ENCODE measurements at places on chromosomes 2 and 18.

DNA sequence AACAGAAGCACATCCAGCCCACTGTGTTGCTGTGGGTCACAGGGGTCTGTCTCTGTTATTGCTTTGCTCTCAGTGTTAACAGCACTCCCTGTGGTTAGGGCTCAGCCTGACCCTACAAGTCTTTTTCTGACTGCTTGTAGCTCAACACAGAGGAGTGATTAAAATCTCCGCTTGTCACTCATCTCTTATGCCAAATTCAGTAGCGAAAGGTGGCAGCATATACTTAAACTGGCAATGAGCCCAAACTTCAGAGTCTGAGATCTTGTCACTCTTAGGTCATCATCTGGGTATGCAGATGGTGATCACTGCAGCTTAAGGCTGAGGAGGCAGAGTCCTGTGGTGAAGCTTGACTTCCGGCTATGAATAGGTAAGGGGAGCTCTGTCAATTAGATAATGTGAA, 63.3 kb upstream of the CSRNP3 start:
- DNase-seq: no peak

GRCh38 chr2:211487733-211488132, 931.3 kb downstream of the CPS1 start:
- DNase-seq: no peak

- no peak for DNase-seq
Measured at GRCh38 chr2:111661286-111661940, 222.6 kb downstream of the ANAPC1 start.

- no peak for DNase-seq
Measured at GRCh38 chr2:45932278-45932975, 281.0 kb downstream of the PRKCE start.

DNA sequence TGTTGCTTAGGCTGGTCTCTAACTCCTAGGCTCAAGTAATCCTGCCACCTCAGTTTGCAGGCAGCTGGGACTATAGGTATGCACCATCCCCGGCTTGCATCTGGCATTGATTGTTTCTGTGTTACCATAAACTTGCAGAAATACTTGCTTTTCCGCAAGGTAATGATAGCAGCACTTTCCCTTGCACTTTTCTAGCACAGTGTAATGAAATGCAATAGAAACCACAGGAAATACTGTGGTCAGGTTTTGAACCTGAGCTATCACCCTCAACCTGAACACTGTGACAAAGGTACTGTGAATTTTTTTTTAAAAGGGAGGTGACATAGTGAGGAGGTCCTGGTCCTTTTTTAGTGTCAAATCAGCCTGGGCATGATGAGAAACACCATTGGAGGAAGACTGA, 38.3 kb downstream of the DHRS9 start:
- no peak for DNase-seq

GRCh38 chr2:171837736-171838135, 56.3 kb downstream of the SLC25A12 start:
- no peak for DNase-seq

DNA sequence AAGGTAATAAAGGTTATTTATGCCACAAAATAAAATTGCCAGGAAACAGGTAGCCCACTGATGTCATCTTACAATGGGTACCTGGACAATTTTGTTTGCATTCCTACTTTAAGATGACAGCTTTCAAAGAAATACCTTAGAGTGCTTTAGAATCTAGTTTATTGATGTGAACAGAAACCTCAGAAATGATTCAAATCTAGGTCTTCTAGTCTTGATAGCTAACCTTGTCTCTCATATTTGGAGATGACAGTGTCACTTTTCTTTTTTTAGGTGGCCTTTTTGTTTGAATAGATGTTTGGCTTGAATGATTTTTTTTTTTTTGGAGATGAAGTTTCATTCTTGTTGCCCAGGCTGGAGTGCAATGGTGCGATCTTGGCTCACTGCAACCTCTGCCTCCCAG, 69.1 kb downstream of the PIK3C3 start:
- DNase-seq: no peak

- no peak for DNase-seq
Measured at GRCh38 chr2:70388813-70389212, 86.9 kb upstream of the FAM136A start.

DNA sequence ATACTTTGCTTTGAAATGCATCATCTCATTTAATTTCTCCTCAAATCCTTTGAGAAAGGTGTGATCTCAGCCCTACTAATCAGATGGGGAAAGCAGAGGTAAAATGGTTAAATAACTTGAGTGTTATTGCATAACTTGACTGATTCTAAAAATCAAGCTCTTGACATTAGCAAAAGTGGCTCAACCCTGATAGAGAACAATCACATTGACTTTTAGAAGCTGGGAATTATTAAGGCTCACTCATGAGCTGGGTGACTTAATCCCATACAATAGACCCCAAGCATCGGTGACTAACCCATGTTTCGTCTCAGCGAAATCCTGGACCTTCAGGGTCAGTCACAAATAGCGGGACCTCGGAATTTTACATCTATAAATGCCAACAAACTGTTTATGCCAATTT, 378.9 kb downstream of the NBAS start:
- no peak for DNase-seq

- DNase-seq: no peak
Measured at GRCh38 chr2:172404824-172405223, 22.6 kb upstream of the ITGA6 start.

DNA sequence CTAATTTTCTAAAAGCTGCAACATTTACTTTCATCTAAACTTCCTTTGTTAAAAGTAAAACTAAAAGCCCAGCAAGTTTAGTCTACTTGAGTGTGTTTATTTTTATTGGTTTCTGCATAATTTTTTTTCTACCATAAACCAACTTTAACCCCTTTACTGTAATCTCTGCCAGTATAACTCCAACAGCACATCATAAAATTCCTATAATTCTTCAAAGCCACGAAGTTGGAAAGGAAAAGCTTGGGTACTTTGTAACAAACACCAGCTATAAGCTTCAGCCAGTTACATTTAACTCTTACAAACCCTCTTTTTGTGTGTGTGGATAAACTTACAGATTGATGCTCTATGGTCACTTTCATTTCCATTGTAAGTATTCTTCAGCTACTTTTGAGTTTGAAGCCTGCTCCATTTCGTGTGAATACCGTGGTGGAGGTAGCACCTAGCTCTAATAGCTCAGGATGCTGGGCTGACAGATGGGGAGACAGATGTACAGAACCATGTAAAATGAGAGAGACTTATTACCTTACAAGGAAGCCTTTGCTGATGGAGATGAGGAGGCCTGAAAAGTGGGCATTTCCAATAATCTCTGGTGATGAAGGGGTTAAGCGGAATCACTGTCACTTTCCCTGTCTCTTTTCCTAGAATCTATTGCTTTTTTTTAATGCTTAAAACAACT, 42.5 kb downstream of the ZEB2 start:
- DNase-seq: no peak

DNA sequence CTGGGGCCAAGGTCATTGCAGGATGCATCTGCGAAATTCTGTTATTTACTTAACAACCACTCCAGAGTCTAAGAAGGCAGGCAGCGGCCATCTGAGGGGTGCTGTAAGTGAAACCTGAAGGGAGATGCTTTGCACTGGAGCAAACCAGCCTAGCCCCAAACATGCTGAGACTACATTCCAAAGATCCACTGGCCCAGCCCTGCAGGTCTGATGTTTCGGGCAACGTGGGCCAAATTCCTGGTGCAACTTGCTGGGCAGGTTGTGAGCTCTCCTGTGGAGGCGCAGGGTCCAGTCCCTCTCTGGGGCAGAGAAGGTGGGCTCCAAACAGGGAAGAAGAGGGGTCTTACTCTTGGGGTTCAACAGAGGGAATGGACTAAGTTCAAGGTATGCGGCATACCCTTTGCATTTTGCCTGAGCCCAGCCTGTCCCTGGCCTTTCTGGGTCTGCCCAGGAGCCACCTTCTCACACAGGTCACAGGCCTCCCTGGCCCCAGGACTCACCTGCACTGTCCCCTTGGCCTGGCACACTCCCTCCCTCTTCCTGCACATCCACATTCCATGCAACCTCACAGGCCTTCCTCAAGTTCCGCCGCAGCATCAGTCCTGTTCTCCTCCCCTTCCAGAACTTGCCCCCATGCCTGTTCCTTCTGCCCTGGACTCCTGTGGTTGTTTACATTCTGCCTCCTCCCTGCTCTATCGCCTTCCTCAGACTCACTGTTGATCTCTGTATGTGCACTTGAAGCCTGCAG, 5.1 kb upstream of the MAL start:
- DNase-seq: no peak

DNA sequence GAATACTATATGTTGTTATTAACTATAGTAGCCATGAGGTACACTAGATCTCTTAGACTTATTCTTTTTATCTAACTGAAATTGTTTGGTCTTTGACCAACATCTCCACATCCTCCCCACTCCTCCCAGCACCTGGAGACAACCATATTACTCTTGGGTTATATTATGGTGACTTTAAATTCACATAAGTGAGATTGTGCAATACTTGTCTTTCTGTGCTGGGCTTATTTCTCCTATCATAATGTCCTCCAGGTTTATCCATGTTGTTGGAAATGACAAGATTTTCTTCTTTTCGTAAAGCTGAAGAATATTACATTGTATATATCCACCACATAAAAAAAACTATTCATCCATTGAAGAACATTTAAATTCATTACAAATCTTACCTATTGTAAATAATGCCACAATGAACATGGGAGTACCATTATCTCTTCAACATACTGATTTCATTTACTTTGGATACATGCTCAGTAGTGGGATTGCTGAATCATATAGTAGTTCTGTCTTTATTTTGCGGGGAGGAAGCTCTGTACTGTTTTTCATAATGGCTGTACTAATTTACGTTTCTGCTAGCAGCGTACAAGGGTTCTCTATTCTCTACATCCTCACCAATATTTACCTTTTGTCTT, 159.2 kb upstream of the SCN7A start:
- DNase-seq: no peak

GRCh38 chr2:211611621-211612020, 927.0 kb downstream of the ERBB4 start:
- no peak for DNase-seq

DNA sequence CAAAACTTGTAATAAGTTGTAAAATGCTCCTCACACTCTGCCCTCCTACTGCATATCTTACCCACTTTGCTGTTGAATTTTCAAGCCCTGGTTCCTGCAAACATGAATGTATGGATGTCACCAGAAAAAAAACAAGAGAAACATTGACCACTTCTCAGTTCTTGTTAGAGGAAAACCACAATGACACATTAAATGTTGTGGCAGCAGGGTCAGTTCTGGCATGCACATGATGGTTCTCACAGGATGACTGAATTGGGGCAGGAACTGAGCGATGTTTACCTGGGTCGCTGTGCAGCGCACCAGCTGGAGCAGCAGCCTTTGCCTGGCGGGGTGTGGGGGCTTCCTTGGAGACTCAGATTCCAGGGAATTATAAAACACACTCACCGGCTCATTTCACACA, 14.0 kb upstream of the PRKCE start:
- DNase-seq: peak; percentile 86

DNA sequence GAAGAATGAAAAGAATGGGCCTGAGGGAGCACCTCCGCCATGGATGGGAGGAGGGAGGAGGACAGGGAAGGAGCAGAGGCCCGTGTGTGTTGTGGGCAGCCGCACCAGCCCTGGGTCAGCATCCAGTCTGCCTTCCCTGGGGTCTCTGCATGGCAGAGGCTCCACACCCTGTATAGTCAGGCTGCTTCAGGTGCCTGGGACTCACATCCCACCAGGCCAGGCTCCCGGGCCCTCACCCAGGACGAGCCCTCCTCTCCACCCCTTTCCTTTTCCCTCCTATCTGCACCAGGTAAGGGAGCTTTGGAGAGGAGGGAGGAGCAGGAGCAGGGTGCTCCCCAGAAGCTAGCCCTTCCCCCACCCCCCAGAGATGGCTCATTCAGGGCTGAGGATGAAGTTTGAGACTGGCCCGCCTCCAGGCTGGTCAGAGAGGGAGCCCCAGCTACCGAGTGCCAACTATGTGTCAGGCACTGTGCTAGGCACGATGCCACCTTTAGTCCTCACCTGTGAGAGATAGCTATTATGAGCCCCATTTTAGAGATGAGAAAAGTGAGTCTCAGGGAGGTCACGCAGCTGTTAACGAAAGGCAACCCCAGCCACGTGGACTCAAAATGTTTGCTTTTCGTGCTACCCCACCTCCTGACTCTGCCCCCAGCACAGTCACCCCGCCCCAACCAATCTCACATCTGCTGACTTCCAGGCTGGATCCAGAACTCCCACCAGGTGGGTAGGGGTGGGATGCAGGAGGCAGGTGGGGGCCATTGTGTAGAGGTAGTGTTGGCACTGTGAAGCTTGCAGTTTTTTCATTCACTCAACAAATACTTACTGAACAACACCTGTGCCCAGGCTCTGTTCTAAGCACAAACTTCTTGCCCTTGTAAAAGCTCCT, 242.1 kb downstream of the DYSF start:
- DNase-seq: no peak

- DNase-seq: no peak
Measured at GRCh38 chr2:20663196-20664070, 3.5 kb upstream of the GDF7 start.

DNA sequence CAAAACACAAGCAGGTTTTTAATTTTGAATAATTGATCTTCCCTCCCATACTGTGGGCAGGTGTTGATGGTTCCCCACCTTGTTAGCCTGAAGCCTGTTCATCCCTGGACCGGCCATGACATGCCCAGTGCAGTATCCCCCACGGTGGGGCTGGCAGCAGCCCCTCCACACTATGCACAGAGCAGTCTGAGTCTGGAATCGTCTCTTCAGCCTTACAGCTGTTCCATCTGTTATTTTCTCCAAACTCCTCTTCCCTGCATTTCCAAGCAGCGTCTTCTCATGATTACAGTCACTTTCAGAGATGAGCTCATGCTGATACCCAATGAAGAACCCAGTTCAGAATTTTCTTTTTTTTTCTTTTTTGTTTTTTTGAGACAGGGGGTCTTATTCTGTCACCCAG, 68.2 kb downstream of the ADI1 start:
- DNase-seq: no peak

- no peak for DNase-seq
Measured at GRCh38 chr2:62415518-62415917, 90.5 kb downstream of the TMEM17 start.

DNA sequence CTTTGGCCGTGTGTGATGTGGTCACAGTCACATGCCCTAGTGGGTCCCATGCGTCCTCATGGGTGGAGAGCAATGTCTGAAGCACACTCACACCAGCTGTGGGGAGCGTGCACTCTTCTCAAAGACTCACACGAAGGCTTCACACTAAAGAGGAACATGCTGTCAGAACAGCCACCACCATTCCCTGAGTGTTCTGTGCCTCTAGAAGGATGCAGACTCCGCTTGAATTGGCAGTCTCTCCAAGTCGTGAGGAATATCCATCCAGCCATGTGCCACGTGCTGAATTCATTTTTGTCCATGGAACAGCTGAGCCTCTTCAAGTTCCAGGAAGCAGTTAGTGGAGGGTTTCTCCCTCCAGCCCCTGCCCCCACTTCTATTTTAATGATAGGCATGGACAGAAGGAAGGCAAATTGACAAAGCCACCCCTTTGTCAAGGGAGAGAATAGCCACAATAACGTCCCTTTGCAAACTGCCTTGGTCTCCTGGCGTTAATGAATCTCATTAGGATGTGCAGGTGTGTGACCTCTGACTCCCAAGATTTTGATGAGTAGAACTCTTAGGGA, 464.3 kb upstream of the ID2 start:
- DNase-seq: no peak

Measured in bone marrow (tissue), 2 donors.